ENCODE measurements at places on chromosomes 2 and 18.

GRCh38 chr18:56492136-56492535 lies 146.3 kb downstream of the TXNL1 start:
- no peak for DNase-seq

DNA sequence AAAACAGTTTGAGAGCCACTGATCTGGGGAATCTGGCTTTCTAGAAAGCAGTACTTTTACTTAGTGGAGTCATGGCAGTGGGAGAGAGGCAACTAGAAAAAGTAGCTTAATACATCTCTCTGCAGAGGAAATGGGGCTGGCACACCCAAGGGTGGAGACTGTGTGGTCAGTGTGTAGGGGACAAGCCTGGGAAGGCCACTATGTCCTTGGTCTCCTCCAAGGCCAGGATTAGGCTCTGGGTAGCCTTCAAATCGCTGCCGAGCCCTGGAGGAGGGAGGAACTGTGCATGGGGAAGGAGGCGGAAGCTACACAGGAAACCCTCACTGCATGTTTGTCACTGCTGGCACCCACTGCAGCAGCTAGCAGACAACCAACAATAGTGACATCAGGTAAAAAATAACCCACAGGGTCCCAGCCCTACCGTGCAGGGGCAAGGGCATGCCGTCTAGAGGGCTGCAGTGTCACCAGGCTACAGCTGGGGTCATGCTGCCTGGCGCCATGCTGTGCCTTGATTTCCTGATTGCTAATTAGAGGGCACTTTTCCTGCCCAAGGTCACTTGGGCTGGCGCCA lies 34.8 kb downstream of the LBH start:
- DNase-seq = no peak

GRCh38 chr18:39057423-39058064 lies 1491.9 kb upstream of the CELF4 start:
- no peak for DNase-seq

GRCh38 chr18:32160547-32160946 lies 29.3 kb upstream of the MEP1B start:
- DNase-seq = no peak

- DNase-seq = no peak
Measured at GRCh38 chr2:52933878-52934277, 833.7 kb upstream of the CHAC2 start.

GRCh38 chr2:159052157-159052601 lies 83.7 kb downstream of the TANC1 start:
- DNase-seq = no peak

- DNase-seq = no peak
Measured at GRCh38 chr2:194301946-194302345, 1355.1 kb upstream of the SLC39A10 start.

GRCh38 chr2:137049518-137049917 lies 284.2 kb downstream of the THSD7B start:
- no peak for DNase-seq

DNA sequence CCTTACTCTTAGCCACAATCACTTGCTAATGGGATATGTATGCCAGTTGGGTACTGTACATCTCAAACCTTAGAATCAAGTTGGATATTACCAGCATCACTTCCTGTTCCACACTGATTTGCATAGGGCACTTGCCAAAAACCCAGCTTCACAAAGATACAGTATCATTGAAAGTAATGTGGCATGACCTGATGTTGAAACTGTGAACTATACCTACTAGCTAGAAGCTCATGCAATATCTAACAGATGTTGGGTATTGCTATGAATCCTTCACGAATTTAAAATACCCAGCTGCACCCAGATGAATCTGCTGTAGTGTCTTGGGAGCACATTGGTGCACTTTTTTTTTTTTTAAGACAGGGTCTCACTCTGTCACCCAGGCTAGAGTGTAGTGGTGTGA lies 6.5 kb upstream of the STAMBP start:
- no peak for DNase-seq

DNA sequence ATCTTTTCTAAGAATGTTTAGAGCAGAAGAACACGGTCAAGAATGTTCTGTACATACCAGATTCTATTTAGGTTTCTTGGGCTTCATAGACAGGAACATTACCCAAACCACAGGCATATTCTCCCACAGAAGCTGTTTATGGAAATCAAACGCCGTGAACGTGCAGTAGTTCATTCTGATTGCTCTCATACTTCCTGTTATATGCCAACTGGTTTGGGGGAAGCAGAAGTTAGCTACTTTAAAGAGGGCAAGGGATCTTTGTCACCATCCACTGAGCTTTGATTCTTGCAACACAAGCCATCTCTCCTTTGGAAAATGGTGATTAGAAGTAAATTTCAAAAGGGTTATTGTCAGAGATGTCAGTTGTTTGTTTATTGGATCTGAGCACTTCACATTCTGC lies 182.2 kb upstream of the NRP2 start:
- DNase-seq = no peak

DNA sequence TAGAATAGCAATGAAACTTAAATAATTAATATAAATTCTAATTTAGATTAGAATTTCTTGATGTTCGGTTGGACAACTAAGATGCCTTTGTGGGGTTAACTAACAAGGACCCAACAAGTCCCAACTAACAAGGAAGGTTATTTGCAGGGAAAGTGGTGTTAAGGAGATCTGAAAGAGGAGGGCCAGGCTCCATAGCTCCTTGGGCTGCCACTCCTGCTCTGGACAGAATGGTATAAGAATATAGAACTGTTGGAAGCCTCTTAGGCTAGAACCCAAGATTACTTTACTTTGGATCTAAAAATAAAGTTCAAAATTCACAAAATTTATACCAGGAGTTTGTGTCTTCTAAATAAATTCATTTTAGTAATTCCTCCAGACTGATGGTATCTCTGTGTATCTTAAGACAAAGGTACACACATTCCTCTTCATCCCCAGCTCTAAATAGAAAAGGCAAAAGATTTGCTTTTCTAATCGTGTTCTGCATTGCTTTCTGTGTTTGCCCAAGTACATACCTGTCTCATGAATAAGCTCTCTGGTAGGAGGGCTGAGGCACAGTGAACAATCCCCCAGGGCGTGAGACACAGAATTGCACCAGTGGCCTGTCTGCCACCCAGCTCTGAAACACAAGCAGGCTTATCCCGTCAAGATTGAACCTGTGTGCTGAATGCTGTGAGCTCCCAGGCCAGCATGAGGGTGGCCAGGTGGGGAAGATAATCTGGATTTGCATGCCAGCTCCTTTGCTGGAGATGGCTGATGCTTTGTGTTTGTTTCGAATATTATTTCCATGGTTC lies 176.0 kb downstream of the ACKR3 start:
- DNase-seq = no peak

- peak; percentile 22 for DNase-seq
Measured at GRCh38 chr2:26623541-26624495, 17.3 kb downstream of the CIB4 start.

GRCh38 chr18:3878401-3878800 lies 428.4 kb downstream of the TGIF1 start:
- DNase-seq = no peak

GRCh38 chr2:36562240-36562639 lies 35.7 kb downstream of the FEZ2 start:
- no peak for DNase-seq

GRCh38 chr2:48841126-48841525 lies 85.6 kb upstream of the LHCGR start:
- no peak for DNase-seq

GRCh38 chr2:138777996-138778395 lies 2.2 kb downstream of the NXPH2 start:
- DNase-seq = no peak

- no peak for DNase-seq
Measured at GRCh38 chr18:32431753-32432152, 38.9 kb downstream of the GAREM1 start.

DNA sequence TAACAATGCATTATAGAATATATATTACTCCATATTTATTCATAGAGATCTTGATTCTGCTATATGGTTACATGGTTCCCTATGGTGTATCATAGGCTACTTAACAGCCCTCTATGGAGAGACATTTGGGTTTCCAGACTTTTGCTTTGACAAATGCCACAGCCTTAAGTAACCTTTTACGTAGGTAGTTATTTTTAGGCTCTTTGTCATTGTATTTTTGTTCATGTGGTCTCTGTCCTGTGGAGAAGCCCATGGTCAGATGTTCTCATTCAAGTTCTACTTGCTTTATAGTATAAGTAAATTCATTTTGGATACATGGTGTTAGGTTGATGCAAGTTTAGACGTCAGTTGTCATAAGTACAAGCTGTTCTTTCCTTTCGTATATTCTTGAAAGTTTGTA lies 275.2 kb upstream of the THSD7B start:
- no peak for DNase-seq

All from right lobe of liver (tissue), 6 donors.